ENCODE measurements at places on chromosomes 13 and 19. TPM values are rescaled to one million over a fixed set of nuclear protein-coding genes. Genes with fewer than 3 reads are reported as not detected.

The GNG7 gene
- 27.9 TPM for total RNA-seq

The IL4I1 gene
- 0.57 TPM for total RNA-seq

The PLEKHA4 gene
- total RNA-seq, result 29.2 TPM

The TFDP1 gene
- 34.8 TPM for total RNA-seq

The CYP4F8 gene
- total RNA-seq, result not detected

Measured in heart right ventricle (tissue), 16 donors.